ENCODE measurements at places on chromosomes 3 and 15.

GRCh38 chr3:136818191-136818768 lies 646 bp upstream of the SLC35G2 start:
- DNase-seq = no peak

- no peak for DNase-seq
These were observed 111.7 kb upstream of the PLXND1 start for GRCh38 chr3:129718201-129718600.

- DNase-seq = no peak
These were observed 115.7 kb downstream of the CHL1 start for GRCh38 chr3:312160-312733.

DNA sequence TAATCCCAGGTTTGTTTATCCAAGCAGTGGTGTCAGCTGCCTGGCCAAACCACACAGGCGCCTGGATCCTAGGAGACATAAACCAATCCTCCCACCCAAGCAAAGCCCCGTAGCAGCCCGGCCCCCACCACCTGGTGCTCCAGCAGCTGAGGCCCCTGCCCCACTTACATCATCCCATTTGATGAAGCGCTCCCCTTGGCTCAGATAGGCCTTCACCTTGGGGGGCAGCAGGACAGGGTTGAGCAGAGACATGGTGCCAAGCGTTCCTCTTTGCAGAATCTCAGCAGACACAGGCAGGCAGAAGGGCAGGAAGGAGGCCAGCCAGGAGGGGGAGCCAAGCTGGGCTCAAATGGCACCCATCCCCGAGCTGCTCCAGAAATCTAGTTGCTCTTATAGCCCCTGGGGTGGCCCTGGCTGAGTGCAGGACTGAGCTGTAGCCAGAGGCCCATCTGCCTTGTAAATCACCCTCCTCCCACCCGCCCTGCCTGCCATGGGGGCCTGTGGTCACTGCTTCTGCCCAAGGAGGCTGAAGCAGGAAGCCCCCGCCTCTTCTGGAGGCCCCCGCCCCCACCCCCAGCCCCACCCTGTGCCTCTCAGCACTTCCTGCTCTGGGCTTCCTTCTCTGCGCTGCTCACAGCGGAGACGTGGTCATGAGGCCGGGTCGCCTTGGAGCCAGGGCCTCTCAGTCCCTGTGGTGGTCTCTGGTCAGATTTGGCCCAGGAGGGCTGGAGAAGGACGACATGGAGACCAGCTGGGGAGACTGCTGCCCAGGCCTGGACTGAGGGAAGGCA lies at the start of gene PLCB2:
PLCB2 (minus strand) TSS at position 515 of the 791 bp plus-strand sequence; CDS start at position 252, 263 bp downstream.
- no peak for DNase-seq

DNA sequence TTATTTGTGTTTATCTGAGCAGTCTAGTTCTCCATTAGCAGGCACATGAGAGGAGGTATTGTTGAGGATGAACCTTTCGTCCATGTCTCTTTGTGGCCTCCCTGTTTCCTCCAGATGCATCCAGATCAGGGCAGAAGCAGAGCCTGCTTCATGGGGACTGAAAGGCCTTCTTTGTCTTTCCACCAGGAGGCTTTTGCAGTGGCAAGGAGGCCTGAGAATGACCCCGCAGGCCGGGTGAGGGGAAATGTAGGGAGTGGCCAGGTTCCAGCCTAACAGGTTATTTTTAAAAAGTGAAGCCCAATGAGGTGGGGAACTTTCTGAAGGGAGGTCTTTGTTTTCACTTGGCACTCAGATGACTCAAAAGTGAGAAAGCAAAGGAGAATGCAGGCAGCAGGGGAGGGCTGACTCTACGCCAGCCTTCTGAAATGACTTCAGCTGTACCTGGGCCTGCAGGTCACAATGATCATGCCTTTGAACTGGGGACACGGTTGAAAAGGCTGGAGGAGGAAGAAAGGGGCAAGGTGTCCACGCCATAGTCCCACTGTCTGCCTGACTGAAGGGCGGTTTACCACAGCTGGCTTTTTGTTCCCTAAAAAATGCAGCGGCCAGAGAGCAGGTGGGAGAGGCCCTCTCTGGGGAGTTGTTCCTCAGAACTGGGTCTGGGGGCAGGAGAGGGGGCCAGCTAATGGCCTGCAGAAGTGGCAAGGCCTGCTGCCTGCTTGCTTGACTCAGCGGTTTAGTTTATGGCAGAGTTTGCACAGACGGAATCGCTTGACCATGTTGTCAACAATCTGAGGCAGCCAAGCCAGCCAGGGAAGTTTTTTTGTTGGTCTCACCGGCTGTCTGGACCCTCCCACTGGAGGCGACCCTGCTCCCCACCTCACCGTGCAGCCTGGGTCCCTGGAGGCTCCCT lies 28.7 kb downstream of the CMTM7 start:
- DNase-seq = no peak

- no peak for DNase-seq
These were observed 22.5 kb downstream of the SLC6A20 start for GRCh38 chr3:45773714-45774449.

DNA sequence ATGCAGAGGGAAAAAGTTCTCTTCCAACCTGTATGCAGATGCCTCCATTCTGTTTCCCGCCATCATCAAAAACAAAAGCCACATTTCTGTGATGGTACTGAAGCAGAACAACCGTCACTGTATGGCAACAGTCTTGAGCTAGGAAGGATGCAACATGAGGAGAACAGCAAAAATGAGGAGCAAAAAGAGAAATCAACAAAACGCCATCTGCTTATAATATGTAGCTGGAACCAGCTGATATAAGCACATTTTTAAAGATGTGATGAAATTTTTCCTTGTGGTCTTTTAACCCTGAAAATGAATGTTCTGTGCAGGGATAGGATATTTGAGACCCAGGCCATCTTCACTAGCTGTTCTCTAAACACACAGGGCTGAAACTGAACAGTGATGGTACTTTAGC lies 287.0 kb downstream of the ZIC4 start:
- no peak for DNase-seq

DNA sequence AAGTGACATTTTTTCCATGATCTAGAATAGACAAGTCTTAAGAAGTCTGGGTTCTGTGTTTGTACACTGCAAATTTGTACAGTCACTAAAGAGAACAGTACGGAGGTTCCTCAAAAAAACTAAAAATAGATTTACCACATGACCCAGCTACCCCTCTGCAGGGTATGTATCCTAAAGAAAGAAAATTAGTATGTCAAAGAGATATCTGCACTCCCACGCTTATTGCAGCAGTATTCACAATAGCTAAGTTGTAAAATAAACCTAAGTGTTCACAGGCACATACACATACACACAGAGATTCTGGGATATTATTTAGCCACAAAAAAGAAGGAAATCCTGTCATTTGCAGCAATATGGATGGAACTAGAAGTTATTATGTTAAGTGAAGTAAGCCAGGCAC lies 120.4 kb downstream of the ZIC1 start:
- DNase-seq = no peak

DNA sequence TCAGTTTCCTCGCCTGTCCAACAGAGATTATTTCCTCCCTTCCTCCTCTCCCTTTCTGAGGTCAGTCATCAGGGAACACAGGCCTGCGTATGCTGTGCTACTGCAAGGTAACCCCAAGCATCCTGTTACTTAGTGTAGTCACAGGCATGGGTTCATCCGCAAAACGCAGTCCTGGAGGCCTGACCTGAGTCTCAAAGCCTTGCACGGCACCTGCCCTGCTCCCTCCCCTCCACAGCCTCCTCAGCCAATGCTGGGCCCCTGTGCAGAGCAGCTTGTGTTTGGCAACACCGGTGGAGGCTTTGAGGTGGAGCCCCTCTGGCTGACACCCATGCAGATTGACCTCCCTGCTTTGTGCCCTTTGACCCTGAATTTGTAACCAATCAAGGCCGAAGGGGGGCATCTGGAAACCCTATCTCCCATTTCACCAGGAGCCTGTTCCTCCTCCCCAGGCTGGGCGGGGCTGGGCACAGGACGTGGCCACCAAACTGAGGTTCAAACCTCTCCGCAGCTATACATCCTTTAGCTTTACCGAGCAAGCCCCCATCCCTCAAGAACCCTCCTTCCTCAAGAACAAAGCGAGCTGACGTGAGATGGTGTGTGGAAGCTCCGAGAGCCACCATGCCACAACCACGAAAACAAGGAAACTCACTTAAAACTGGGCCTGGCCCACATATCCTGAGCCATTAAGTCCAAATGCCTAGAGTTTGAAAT lies 21.5 kb downstream of the TKT start:
- DNase-seq = no peak

- no peak for DNase-seq
These were observed 36.7 kb upstream of the SLC7A14 start for GRCh38 chr3:170622369-170623159.

DNA sequence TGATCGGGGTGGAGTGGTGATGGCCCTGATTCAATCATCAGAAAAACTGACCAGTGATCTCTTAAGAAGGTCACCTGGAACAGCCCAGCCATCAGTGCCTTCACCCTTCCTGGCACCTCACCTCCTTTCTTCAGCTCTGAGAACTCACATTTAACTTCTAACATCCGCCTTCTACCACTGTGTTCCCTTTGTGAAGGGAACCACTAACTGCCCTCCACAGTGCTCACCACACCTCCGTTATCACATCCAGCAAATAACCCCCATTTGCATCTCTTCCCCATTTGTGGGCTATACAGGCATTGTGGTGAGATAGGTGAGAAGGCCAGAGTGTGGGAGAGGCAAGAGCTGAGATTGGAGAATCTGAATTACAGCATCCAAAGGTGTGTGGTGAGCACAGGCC lies 107.4 kb downstream of the PLCL2 start:
- DNase-seq = no peak

DNA sequence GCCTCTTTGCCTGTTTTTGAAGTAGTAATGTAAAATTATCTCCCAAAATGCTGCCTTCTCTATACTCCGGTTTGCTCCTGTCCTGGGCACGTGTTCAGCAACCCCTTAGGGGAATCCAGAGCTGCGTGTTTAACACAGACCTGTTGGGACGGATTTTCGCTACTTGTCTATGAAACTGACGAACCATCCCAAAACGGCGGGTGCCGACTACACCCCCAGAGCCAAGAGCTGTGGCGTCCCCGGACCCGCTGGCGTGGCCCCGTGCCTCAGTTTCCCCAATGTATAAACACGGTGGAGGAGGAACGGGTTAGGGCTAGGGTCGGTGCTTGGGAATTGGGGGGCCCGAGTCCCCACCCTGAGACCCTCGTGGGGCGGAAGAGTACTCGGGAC lies 473 bp downstream of the FHIT start:
- peak; percentile 7 for DNase-seq

- no peak for DNase-seq
These were observed 1.1 kb upstream of the GABRB3 start for GRCh38 chr15:26773917-26774316.

DNA sequence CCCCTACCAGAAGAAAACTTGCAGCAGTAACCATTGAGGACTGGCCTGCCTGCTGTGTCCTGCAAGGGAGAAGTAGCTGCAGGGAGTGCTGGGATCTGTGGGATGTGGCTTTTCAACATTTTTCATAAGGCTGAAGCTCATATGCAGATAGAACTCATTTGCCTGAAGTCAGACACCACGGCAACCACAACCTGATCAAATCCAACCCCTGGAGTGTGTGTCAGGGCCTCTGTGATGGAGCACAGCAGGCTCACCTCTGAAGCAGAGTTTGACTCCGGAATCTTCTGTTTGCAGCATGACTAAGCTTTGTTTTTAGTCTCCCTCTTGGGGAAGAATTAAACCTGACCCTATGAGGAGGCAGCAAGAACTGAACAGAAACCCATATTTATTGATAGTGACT lies 508.7 kb downstream of the AGBL1 start:
- DNase-seq = no peak

DNA sequence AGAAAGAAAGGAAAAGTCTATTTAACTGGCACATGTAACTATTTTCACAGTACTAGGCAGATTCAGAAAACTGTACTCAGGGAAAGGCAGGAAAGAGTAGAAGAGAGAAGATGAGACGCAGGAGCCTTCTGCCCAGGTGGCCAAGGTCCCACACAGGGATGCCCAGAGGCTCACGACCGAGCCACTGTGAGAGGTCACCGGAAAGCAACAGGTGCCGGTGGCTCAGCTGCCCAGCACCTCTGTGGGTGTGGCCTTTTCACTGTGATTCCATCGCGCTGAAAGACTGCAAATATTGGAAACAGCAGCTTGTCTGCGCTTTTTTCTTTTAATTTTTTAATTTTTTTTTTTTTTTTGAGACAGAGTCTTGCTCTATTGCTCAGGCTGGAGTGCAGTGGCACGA lies 226.8 kb downstream of the OCA2 start:
- DNase-seq = no peak

GRCh38 chr3:195165265-195165609 lies 105.7 kb downstream of the XXYLT1 start:
- no peak for DNase-seq

All from NCI-H2029 (cell line).